A549 (cell line): ENCODE measurements at places on chromosomes 7 and 10.

DNA sequence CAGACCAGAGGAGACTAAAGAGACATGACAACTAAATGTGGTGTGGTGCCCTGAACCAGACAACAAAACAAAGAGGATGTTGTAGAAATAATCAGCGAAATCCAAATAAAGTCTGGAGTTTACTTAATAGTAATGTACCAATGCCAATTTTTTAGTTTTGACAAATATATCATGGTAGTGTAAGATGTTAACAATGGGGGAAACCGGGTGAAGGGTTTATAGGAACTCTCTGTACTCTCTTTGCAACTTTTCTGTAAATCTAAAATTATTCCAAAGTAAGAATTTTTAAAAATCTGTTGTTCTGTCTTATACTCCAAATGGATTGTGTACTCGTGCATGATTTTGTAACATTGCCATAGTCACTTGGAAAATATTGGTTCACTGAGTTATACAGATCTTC, 129.3 kb downstream of the CNNM2 start:
- DNase-seq: no peak

GRCh38 chr10:66378117-66378876, 547.5 kb upstream of the LRRTM3 start:
- DNase-seq: no peak

DNA sequence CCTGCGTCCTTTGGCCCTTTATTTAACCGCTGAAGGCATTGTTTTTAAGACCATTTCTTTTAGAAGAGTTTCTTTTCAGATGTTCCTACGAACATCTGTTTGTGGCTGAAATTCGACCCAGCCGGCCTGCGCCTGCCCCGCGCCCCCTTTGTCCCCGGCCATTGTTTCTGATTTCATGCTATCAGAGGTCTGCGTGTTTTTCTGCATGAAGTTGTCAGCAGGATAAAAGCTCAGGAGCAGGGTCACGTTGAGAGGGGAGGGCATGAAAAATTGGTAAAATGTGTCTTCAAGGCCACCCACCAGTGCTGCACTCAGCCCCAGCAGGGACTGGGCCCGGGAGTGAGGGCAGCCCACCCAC, 43.1 kb downstream of the NKX6-2 start:
- no peak for DNase-seq

DNA sequence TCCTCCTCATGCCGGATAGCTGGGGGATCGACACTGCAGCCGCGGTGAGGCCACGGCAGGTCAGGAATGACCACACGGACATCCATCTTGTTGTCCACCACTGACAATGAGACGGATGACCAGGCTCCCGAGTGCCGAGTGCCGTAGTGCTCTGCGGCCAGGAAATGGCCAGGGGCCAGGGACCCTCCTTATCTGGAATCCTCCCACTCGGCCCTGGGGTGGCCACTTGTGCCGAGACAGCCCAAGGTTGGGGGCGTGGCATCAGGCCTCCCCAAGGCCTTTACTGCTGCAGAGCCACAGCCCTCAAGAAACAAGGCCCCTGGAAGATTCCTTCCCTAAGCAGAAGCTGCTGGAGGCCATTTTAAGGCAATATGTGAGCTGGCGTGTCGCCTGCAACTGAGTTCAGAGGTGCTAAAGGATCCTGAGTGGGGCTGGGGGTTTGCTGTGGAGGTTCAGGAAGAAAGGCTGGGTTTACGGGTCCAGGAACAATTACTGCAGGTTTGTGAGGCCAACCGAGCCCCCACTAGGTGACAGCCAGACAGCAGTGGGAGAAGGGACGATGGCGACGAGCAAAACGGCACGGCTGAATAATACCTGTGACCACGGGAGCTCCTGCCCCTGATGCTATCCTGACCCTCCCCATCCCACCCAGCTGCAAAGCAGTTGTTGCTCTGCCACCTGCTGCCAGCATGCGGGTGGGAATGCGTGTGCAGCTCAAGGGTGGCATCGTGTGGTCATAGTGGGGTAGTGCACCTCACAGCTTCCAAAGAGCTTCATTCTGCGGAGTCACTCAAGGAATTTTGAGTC, 31.6 kb upstream of the LEP start:
- DNase-seq: peak; percentile 91

DNA sequence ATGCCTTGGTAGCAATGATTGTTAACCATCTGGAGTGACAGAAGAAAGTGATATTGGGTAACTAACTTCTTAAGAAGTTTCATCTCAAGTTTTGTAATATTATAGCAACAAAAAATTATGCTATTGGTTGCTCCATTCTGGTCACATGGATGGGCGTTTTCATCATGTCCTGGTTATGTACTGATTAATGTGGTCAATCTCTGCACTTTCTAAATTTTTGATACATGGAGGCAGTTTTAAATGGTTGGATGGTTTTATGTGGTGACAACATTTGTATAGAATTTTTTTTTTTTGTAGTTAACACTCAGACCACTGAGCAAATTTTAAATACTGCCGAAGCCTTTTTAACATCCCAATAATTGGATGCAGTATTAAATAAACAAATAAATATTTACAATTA, 55.2 kb upstream of the CCAR1 start:
- no peak for DNase-seq

DNA sequence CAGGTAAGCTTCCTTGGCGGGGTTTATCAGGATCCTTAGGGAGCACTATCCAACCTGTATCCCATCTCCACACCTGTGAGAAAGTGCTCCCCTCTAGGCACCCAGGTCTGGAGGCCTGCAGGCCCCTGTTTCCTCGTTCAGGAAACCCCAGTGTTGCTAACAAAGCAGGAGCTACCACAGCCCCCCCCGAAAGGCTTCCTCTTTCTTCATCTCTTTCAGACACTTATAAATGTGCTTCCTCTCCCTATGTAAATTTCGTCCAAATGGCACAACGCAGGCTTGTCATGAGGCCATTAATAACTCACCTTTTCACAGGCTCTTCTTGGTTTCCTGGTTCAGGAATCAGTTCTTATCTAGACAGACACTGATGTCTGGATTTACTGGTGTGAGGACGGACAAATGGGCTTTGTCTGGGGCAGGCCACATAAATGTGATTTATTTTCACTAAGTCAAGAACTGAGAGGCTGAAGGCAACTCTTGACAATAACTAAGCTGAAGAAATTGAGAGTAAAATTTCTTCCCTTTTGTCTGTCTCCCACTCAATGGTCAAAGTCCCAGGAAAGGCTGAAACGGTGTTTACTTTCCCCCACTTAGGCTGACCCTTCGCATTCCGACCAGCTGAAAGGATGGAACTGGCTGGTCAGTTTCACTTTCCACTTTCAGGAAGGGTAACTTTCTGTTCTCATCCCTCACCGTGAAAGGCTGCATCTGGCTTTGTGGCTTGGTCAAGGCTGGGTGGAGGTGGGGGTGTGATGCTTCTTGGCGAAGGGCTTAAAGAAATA, 46.8 kb downstream of the PIK3AP1 start:
- DNase-seq: no peak

DNA sequence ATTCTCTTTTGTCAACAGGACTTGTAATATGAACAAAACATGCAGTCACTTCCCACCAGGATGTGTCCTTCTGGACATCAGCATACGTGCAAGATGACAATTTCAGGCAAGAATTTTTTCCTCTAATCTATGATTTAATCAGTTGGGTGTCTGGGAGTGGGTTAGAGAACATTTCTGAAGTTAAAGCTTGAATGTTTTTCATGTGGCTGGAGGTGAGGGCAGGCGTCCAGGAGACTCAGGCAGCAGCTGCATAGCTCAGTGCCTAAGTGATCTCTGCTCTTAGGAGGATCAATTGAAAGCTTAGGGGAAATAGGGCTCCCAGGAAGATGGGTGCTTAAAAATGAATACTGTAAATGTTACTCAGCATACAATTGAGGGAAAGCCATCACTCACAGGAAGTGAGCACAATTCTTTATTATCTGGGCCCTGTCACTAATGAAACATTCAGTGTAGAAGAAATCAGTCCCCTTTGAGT, 457.6 kb upstream of the KLF6 start:
- no peak for DNase-seq

DNA sequence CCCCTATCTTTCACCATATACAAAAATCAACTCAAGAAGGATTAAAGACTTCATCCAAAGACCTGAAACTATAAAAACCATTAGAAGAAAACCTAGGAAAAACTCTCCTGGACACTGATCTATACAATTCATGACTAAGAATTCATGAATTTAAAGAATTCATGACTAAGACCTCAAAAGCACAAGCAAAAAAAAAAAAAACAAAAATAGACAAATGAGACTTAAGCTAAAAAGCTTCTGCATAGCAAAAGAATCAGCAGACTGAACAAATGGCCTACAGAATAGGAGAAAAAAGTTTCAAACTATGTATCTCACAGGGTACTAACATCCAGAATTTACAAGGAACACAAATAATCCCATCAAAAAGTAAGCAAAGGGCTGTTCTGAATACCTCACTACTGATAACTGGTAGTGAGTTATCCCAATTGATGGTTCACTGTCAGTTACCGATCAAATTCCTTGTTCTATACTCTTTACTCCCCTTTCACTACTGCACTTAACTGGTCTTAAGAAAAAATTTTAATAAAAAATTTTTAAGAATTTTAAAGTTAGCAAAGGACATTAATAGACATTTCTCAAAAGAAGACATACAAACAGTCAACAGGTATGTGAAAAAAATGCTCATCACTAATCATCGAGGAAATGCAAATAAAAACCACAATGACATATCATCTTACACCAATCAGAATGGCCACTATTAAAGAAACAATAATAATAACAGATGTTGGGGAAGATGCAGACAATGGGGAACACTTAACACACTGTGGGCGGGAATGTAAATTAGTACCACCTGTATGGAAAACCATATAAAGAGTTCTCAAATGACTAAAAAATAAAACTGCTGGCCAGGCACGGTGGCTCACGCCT, 33.2 kb downstream of the KMT2C start:
- no peak for DNase-seq

DNA sequence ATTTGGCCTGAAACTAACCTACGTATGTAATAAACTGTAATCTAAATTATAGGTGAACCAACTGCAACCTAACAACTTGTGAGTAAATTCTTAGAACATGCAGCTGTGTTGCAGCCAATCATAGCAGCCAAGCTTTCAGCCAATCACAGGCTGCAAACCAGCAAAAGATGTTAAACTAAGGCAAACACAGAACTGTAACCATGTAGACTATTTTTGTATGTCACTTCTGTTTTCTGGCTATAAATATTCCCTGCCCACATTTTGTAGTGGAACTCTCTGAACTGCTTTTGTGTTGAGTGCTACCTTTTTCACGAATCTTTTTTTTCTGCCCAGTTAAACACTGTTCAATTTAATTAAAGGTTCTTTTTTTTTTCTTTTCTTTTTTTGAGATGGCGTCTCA, 28.2 kb upstream of the ZPBP start:
- DNase-seq: no peak

DNA sequence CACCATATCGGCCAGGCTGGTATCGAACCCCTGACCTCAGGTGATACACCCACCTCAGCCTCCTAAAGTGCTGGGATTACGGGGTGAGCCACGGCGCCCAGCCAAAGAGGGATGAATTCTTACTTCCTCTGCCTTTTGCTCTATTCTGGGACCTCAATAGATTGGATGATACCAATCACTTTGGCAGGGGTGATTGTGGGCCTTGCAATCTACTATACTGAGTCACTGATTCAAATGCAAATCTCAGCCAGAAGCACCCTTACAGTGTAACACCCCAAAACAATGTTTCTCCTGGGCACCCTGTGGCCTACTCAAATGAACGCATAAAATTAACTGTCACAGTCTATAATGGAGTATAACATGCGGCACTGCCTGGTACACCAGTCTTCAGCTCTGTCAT, 596.7 kb upstream of the LRRTM3 start:
- DNase-seq: no peak

GRCh38 chr10:95850791-95851190, 57.0 kb upstream of the CC2D2B start:
- DNase-seq: no peak

DNA sequence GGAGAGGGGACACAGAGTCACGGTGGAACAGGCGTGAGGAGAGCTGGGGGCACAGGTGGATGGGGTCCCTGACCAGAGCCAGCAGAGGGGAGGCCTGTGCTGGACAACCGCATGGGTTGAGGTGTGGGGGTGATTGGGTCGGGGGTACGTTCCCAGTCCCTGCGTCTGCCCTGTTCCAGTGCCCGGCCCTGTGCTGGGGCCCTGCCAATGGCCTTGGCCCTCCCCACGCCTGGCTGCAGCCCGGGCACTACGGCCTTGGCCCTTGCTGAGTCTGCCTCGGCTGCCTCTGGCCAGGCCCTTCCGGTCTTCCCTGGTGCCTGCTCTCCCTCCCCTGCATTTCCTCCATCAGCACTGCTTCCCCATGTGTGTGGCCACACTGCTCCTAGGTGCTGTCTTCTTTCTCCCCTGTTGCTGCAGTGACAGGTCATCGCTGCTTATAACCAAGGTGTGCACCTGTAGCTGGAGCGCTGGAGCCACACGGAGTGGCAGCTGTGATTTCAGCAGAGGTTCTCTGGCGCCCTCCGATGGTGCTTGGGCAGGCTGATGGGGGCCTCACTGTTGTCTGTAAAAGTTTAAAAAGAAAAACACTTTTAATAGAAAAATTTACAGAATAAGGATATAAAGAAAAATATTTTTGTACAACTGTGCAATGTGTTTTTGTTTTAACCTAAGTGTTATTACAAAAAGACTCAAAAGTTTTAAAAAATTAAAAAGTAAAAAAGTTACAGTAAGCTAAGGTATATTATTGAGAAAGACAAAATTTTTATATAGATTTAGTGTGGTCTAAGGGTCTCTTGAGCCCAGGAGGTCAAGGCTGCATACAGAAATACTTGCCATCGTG, 45.2 kb upstream of the BHLHA15 start:
- DNase-seq: peak; percentile 46

DNA sequence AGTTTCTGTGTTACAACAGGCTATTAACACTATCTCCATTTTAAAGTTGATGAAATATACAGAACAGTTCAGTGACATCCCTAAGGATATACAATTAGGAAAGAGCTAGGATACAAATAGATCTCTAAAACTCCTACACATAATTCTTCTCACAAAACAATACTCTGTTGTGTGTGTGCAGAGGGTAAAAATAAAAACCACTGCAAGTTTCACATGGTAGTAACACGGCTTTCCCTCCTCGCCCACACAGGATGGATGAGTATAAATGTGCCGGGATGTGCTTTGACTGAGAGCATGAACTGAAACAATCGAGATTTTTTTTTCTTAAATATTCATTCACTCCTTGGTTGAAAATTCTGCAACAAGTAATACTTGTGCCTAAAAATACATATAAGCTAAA, 131.5 kb upstream of the C1QL3 start:
- no peak for DNase-seq

- DNase-seq: no peak
These were observed 269.0 kb downstream of the DIP2C start for GRCh38 chr10:420154-421121.

GRCh38 chr10:117552156-117552631, 9.6 kb downstream of the EMX2 start:
- no peak for DNase-seq

DNA sequence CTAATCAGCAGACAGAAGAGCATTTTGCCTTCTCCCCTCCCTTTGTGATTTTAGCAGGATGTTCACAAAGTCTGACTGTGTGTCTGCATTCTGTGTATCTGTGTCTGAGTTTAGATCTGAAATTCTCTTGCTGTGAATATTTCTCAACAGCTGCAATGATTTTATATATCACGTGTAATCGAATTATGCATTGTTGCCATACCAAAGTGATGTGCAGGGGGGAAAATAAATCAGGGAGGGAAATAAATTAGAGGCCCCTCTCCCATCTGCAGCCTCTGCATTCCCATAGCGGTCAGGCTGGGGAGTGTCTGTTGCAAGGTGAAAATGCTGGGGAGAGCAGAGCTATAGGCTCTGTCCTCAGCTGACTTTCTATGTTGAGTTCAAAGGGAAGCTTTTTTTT, 209.0 kb downstream of the LRMDA start:
- DNase-seq: no peak

- peak; percentile 36 for DNase-seq
These were observed at the start of gene SMARCD3 for GRCh38 chr7:151248346-151249033. TSS of gene SMARCD3 (minus strand) at chr7:151248694. CDS start at chr7:151248562, 132 bp downstream.

- DNase-seq: no peak
These were observed 14.1 kb downstream of the FEZF1 start for GRCh38 chr7:122290476-122290875.
